ENCODE measurements at places on chromosomes 5 and 9. TPM values are rescaled to one million over a fixed set of nuclear protein-coding genes. Genes with fewer than 3 reads are reported as not detected.

DNA sequence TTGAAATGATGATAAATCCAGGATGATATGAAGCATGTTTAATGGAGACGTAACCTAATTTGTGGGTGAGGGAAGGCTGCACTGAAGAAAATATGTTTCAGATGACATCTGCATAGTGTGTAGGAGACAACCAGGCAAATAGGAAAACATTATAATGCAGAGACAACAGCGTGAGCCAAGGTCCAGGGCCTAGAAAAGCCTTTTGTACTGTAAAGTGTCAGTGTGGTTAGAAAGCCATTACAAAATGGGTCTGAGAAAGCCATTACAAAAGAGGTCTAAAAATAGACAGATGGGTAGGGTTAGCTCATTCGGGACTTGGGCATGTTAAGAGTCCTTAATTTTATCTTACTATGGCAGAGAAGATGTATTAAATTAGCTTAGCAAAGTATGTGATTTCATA is 14.9 kb upstream of the GABRG2 start:
- no peak for ATAC-seq

DNA sequence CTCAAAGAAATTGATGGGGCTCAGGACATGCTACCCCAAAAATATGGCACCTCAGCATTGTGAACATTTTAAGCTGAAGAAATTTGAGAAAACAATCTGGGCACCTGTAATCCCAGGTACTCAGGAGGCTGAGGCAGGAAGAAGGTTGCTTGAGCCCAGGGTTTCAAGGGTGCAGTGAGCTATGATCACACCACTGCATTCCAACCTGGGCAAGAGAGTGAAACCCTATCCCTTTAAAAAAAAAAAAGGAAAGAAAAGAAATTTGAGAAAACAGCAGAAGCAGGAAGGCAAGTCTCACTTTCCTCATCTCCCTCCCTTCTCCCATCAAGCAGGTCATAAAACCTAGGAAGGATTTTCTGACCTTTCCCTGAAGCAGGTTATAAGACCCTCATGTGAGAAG is 23.6 kb downstream of the TPD52L3 start:
- no peak for ATAC-seq

DNA sequence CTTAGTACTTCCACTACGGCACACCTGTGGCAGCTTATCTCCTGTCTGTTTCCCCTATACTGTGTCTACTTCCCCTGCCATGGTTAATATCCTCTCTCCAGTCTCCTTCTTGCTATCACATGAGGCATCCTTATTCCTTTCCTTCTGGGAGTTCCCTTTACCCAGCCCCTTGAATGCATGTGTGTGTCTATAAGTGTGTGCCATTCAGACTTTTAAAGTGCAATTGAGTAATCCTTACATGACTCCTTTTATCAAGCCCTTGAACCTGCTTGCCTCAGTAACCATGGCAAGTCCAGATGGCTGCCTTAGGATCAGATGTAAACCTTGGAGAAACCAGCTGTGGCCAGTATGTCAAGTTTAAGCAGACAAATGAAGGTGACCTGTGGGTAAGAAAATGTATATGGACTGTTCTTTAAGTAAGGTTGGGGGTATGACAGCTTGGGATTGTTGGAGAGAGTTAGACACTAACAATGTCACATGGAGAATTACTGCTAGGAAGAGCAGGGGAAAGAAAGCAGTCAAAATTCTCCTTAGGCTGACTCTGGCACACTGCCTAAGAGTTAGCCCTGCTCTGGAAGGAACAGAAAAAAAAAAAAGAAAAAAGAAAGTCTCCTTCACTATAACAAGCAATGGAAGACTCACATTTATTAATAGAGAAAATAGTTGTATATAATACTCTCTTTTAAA is 142.1 kb downstream of the HINT1 start:
- no peak for ATAC-seq

The CDHR2 gene
- not detected for total RNA-seq

The RANBP3L gene
- total RNA-seq = 7.7 TPM

The ACOT12 gene
- not detected for total RNA-seq
